ENCODE measurements at places on chromosomes 4 and X.

DNA sequence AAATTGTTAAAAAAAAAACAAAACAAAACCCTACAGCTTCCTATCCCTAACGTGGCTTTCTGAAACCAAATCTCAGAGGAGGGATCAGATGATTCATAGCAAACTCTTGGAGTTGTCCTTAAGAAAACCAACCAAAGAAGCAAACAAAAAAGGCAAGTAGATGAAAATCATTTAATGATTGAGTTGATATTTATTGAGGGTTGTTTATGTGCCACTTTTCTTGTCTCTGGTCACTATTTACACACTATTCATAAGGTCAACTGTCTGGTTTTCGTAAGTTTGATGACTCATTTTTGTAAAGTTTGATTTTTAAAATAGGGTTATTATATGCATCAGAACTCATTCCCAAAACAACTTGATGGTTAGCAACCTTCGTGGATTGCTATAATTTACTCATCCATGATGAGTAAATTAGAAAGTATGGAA lies 133.4 kb downstream of the UNC5C start:
- DNase-seq = no peak

GRCh38 chr4:105352826-105353225 lies 121.0 kb downstream of the PPA2 start:
- DNase-seq = no peak

- DNase-seq = no peak
Measured at GRCh38 chr4:24006269-24006668, 116.4 kb upstream of the PPARGC1A start.

- no peak for DNase-seq
Measured at GRCh38 chr4:65502131-65502701, 168.1 kb downstream of the EPHA5 start.

GRCh38 chr4:148114436-148114835 lies 327.8 kb downstream of the NR3C2 start:
- DNase-seq = no peak

GRCh38 chrX:139844163-139844562 lies 88.7 kb downstream of the ATP11C start:
- no peak for DNase-seq

GRCh38 chrX:28312259-28312658 lies 275.0 kb upstream of the IL1RAPL1 start:
- no peak for DNase-seq

- no peak for DNase-seq
Measured at GRCh38 chr4:40305328-40306170, 29.6 kb upstream of the CHRNA9 start.

DNA sequence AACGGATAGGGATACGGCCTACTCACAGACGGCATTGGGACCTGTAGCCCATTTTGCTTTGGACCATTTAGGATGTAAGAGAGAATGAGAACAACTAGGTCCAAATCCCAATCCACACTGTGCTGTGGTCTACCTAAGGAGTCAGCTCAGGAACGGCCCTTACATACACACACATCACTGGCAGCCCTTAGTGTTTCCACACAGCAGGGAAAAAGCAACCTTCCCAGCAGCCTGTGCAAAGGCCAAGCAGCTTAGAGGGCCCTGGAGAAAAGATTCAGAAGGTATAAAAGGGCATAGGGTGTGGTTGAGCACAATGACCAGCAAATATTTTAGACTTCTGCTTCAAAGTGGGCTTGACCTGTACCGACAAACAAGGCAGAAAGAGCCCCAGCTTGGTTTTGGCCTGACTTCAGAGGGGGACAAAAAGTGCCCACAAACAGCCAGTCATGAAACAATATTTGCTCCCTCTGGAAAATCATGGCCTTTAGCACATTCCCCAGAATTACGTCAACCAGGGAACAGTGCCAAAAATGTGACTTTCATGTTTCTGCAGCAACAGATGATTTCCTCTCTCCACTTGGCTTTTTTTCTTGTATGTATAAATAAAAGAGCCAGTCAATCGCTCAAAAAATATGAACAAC lies 359.5 kb upstream of the FGF16 start:
- DNase-seq = no peak

DNA sequence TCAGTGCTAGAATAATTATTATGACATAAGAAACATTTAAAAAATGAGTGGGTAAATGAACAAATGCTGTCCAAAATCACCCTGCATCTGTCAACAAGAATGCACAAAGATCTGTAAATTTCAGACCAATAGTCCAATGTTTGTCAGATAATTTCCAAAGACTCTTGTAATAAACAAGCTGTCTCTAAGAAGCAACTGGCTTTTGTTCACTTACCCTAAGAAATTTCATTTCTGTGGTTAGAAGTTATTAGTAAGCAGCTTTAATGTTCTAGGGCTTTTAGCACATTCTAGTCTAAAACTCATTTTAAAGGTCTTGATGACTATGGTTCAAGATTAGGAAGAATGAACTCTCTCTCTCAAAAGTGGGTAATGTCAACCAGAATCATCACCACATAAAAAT lies 560.3 kb upstream of the SMIM31 start:
- DNase-seq = no peak

DNA sequence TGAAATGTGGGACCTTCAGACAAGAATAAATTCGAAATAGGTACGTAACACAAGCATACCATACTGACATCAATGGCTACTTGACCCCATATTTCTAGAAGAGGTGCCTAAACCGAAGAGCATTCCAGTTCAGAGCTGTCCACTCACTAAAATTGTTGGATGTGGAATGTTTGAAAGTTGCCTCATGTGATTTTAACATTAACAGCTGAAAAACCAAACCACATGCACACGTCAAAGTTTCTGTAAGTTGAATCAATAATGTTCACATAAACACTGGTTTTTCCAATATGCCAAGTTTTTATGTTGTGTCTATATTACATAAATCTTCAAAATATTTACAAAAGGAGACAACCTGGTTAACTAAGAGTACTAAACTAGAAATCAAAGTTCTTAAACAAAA lies 3.5 kb downstream of the UBE2D3 start:
- DNase-seq = no peak

DNA sequence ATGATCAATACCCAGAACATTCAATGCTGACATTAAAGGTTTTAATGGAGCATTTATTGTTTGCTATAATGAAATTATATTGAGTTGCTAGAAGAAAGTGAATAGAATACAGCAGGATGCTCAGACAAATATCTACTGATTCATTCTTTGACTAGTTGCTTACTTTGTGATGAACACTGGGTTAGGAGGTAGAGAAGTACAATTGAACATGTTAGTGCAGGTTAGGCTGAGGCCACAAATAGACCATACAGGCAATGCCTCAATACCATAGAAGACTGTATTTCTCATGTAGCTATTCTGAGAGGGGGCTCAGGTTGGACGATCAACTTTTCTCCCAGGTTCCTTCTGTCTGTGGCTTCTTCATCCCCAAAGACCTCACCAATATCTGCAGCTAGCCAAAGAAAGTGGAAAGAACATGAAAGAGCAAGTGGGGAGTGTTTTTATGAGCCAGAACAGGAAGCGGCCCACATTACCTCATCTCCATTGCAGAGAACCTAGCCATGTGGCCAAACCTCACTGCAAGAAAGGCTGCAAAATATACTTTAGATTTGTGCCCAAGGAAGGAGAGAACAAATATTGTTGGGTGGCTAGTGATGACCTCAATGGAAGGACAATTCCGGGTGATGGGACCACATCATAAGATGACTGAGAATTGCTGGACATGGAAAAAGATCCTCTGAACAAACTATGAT lies 180.3 kb upstream of the GATB start:
- DNase-seq = no peak

DNA sequence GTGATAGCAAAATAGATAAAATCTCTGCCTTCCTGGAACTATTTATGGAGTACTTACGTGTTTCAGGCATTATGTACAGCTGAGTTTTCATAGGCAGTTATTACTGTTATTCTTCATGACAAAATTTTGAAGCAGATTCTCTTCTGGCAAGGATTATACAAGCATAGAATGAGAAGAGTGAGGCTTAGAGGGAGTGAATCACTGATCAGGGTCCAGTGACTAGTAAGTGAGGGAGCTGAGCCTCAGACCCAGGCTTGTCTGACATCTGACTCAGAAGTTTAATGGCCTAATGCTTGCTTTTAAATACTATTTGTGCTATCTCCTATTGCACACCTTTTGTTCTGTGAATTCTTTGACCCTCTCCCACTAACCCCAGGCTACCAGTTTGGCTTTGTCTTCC lies 110.6 kb downstream of the DTHD1 start:
- DNase-seq = no peak

DNA sequence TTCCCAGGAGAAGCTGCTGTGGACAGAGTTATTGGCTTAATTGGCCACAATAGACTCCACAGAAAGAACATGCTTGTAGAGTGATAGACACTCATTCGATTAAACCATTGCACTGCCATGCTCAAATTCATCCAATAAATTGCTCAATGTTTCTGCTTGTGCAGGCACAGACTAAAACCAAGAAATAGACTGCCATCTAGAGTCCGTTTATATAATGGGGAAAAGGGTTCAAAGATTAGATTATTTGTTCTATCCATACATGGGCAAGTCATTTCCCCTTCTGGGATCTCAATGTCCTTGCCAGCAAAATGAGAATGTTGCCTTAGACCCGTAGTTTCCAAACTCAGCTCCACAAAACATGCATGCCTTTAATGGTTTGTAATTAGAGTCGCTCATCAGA lies 8.7 kb downstream of the SMIM10 start:
- no peak for DNase-seq

DNA sequence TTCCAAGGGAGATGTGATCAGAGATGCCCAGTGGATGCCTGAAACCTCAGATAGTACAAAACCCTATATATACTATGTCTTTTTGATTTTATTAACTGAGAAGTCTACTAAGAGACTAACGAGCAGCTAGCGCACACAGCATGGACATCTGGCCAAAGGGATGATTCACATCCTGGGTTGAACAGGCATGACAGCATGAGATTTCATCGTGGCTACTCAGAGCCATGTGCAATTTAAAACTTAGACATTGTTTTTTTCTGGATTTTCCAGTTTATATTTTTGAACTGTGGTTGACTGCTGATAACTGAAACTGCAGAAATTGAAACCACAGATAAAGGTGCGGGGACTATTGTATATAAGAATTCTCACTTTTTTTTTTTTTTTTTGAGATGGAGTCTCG lies 2252.9 kb upstream of the AGA start:
- DNase-seq = no peak

DNA sequence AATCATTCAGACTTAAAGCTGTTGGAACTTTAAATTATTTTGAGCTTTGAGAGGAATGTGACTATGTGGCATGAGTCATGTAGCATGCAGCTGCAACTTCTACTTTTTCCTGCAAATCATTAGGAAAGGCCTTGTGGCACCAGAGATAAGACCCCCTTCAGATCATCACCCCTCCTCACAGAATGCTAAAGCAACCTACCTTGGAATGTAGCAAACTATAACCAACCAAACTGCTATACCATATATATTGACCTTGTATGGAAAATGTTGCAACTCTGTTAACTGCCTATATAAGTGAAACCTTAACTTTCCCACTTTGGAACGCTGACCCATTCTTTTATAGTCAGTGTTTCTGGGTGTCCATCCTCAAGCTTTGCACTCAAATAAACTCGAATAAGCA lies 32.0 kb downstream of the ATXN3L start:
- DNase-seq = no peak
